ENCODE measurements at places on chromosomes 4 and X.
A peak's percentile ranks its signal among the peaks of the same experiment; 100 is the strongest.

- DNase-seq: peak; percentile 53
Measured at GRCh38 chr4:88008122-88008742, 797 bp downstream of the PKD2 start.

DNA sequence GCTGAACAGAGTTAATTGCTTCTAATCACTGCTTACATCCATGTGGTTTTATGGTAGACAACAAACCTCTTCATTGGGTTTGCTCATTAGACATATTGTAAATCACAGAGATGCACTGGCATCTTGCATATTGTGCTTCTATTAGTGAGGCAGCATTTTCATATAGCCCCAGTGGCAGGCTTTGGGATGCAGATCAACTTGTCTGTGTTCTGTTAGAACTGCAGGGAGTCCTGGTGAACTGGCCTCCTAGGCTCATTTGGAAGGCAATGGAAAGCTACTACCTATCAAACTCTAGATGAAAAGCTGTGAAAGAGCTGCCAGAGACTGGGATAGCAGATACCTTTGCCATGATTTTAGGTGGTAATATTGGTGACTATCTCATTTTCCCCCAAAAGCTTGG is 108.8 kb downstream of the NAA11 start:
- DNase-seq: no peak

- DNase-seq: peak; percentile 51
Measured at GRCh38 chrX:23434356-23434884, 99.8 kb downstream of the PTCHD1 start.

DNA sequence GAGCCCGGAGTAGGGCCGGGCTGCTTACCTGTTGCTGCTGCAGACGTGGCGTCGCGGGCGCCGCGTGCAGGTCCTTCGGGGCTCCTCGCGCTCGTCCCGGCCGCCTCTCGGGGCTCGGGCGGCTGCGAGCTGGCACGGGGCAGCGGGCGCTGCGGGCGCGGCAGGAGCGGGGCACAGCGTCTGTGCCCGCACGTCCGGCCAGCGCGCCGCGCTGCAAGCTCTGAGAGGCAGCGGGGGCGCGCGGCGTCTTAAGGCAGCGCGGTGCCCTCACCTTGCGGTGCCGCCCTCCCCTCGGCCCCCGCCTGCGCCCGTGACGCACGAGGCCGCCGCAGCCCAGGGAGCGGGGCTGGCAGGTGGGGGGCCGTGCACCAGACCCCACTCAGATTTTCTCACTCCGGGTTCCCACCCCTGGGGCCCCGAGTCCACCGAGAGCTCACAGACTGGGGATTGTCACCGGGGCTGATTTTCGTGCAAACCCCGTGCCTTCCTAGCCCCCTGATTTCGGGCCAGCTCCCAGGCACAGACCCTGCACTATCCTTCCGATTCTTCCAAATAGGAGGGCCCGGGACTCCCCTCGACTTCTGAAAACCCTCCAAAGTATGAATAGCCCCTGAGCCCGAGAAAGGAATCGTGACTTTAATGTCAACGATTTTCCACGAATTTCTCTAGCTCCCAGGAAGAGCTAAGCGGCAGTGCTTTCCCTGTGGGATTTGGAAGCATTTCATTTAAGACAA is at the start of gene GPR101:
Gene GPR101 (minus strand): TSS at position 222 of the 734 bp plus-strand sequence. CDS start 2,321 bp downstream, outside the sequence.
- no peak for DNase-seq

DNA sequence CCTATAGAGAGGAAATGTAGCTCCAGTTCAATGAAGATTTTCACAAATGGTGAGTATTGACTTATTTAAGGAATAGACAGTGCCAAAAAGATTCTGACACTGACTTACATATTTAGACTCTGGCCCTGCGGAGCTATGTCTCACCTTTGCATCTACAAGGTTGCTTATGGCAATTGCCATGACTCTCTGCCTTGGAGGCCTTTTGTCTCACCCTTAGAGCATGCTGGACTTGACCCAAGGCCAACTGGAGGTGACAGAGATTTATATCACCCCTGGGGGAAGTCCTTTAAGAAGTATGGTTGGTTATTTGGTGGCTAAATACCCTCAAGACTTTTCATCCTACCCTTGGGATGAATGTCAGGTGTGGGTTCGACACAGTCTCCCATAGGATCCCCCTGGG is 4.5 kb upstream of the ETDC start:
- no peak for DNase-seq

DNA sequence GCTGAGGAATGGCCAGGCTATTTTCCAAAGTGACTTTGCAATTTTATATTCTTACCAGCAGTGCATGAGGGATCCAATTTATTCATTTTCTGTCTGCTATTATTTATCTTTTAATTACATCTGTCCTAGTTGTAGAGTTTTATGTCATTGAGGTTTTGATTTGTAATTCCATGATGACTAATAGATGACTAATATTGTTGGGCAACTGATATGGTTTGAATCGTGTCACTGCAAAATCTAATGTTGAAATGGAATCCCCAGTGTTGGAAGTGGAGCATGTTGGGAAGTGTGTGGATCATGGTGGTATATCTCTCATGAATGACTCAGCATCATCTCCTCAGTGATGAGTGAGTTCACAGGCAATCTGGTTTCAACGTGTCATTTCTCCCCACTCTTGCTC is 201.5 kb downstream of the TBX22 start:
- DNase-seq: peak; percentile 17

GRCh38 chr4:159566786-159567185 is 463.9 kb downstream of the RAPGEF2 start:
- DNase-seq: peak; percentile 4

- DNase-seq: no peak
Measured at GRCh38 chr4:155119006-155119405, 89.4 kb upstream of the NPY2R start.

GRCh38 chr4:48012824-48013223 is 3.7 kb downstream of the CNGA1 start:
- no peak for DNase-seq

GRCh38 chr4:81166458-81167160 is 48.4 kb downstream of the PRKG2 start:
- DNase-seq: peak; percentile 27

DNA sequence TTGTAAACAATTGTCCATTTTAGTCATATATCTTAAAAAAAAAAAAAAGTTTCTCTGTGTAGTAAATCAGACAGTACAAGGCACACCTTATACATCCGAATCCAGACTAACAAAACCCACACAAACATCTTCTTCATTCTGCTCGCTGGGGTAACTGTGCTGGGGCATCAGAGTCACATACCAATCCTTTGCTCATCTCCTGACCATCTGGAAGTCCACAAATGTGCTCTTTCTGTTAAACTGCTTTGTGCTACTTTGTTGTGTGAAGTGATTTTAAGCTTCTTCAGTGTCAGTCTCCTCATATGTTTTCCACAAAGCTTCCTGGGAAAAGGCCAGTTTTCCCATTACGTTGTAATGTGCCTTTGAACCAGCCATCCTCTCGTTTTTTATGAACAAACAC is 86.2 kb upstream of the CBR4 start:
- DNase-seq: no peak

DNA sequence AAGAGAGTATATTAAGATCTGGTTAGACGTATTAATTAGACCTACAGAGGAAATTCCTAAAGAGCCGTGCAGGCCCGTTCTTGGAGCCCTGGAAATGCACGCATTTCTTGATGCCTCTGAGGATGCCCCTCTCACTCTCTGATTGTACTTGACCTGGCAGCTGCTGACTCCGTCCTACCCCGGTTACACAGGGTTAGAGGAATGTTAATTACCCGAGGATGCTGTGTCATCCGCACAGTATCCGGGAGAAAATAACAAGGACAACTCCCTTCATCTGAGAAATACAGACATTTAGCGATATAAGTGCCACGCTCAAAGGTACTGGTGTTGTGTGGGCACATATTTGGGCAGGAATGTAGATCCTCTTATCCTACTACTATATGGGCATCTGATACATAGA is 404.6 kb upstream of the FAT1 start:
- DNase-seq: peak; percentile 77

GRCh38 chr4:110032603-110033002 is 119.9 kb downstream of the EGF start:
- no peak for DNase-seq

- no peak for DNase-seq
Measured at GRCh38 chrX:139931646-139932072, 1.2 kb downstream of the ATP11C start.

DNA sequence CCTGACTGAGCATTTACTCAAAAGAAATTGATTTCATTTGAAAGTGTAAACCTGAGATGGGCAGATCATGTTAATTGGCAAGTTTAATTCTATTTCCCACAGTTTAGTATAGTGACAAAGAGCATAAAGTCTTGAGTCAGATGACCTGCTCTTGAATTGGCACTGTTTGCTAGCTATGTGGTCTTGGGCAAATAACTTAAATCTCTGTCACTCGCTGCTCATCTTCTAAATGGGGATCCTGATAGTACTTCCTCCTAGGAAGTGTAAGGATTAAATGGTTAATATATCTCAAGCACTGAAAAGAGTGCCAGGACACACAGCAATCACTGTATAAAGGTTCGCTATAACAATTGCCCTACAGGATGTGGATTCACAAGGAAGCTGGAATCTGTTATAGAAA is 242.8 kb upstream of the JADE1 start:
- DNase-seq: peak; percentile 69

GRCh38 chrX:17654116-17654515 is 83.2 kb upstream of the SCML1 start:
- DNase-seq: no peak

DNA sequence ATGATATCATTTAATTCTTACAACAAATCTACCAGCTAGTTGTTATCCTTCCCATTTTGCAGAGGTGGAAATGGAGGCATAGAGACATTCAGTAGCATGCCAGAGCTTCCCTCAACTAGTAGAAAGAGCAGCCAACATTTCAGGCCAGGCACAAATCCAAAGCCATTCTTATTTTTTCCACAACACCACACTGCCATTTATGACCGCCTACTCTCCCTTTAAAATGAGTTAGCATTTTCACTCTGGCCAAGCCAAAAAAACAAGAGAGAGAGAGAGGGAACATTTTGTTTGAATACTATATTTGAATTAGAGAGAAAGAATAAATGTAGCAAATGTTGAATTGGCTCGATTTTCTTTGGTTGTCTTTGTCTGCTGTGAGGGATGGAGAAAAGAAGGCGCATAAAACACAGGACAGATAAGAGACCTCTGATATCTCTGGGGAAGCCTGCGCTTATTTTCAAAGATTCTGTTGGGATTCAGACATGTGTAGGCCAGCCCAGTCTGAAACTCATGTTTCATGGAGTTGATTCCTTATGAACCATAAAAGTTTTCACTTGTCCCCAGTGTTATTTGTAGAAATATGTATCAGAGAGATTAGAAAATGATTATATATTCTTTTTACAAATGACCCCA is 265.7 kb downstream of the RAB28 start:
- no peak for DNase-seq

DNA sequence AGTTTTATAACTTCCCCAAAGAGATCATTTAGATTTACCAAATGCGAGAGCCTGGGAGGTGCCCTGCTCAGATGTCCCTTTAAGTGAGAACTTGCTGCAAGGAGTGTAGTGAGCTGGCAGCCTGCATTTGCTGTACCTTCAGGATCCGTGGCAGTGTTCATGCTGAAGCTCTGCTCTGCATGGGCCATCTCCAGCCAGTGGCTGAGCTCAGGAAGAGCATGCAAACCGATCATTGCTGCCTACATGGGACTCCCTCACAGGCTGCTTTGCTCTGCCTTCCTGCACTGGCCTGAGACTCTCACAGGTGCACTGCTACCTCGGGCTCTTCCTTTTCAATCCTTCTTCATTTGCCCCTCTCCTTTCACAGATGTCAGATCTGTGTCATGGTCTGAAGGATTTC is 152.0 kb upstream of the SFRP2 start:
- no peak for DNase-seq

DNA sequence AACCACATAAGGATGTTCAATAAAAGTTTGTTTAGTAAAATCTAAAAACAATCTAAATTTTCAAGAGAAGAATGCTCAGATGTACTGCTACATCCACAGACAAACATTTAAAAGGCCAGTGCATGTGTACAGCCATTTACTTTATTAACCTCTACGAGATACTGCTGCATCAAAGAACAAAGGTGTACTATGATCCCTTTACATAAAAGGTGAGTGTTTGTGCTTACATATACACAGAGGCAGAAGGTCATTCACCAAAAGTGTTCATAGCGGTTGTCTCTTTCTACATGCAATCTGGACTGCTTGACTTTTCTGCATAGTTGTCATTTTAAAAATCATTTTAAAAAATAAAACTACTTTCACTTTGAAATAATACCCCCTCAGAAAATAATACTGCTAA is 81.7 kb downstream of the AFAP1 start:
- DNase-seq: no peak

DNA sequence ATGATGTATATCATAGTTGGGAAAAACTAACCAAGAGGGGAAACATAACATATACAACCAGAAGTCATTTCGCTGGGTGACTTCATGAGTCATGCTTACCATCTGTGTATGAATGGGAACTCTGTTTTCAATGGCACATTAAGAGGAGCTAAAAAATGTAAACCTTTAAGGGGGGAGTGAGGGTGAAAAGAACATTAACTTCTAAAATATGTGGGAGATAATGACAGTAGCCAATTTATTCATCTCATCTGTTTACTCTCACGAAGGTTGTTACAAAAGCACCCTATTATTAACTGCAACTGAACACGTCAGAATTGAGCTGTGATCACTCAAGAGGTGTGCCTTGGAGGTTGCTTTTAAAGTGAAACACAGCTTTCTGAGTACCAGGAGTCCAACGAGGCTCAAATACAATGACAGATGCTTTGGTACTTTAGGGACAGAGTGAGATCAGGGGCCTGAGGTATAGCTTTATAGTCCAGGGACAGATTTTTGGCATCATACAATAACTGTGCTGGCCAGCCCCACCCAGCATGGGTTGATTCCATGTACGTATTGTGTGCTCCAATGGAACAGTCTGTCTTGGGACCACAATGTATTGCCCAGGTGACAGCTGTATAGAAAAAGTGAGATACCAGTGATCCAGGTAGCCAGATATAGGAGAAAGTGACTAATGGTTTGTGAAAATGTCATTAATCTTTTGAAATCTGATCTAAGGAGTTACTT is 107.3 kb downstream of the AMMECR1 start:
- peak; percentile 86 for DNase-seq

DNA sequence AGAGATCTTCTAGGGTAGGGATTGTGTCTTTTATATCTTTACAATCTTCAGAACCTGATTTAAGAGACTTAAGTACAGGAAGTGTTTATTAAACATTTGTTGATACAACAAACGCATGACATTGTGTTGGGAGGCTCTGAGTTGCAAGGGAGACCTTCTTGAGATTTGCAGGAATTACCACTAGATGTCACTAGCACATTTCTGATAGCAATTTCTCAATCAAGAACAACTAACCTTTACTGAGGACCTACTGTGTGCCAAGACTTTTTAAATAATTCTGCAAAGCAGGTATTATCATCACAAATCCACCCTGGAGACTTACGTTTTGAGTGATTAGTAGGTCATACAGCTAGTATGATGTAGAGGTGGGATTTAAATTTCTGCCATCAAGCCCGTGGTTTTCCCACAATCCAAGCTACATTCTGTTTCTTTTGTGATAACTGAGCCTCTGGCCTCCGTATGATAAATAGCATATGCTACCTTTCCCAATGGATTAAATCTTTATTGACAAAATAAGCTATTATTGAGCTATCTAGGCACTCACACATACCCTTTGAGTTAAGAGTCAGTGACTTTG is 986.0 kb downstream of the CCSER1 start:
- peak; percentile 17 for DNase-seq

Data from fibroblast of skin of scalp (primary cell).